Choroid plexus epithelial cell (primary cell): ENCODE measurements at places on chromosomes 1 and 21.
A peak's percentile ranks its signal among the peaks of the same experiment; 100 is the strongest.

DNA sequence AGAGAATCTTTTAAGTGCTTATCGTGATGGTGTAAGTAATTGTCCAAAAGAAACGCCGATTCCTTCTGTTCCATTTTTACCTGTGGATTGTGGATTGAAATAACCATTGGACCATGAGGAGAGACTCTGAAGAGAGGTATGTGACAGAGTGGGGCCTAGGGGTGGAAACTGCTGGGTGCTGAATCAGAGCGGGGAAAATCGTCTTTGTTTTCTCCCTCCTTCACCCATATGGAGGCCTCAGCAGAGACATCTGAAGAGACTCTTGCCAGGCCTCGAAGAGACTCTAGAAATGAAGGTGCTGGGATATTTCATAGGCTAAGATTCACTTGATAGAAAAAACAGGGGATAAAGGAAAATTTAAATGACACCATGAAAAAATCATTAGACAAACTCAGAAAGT, 1327.0 kb downstream of the BRINP3 start:
- no peak for DNase-seq

- DNase-seq, result no peak
Observed at GRCh38 chr1:174156437-174156836, 2.9 kb upstream of the RABGAP1L start.

GRCh38 chr1:71053146-71053545, 5.5 kb upstream of the PTGER3 start:
- DNase-seq, result no peak

- peak; percentile 97 for DNase-seq
Observed at GRCh38 chr1:247078258-247079140, at the start of gene ZNF670. Gene ZNF670 (minus strand): TSS chr1:247078811. CDS start chr1:247078596, 215 bp downstream.

- DNase-seq, result no peak
Observed at GRCh38 chr21:24375201-24375600, 1232.1 kb downstream of the MRPL39 start.
